EH (cell line): ENCODE measurements at places on chromosomes 2 and 18.

DNA sequence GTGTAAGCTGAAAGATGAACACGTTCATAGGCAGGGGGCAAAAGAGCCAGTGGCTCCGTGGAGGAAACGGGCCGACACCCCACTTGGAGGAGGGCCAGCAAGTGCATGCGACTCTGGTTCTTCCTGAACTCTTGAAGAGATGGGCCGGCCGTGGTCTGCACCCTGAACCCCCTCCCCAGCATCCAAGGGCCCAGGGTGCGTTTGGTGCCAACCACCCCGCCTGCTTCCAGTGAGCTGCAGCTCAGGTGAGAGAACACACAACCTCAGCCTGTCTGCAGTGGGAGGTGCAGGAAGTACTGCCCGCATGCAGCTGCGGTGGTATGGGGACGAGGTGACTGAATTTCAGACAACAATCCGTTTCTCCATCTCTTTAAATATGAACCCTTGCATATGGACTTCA lies 58.9 kb downstream of the ADNP2 start:
- no peak for DNase-seq

DNA sequence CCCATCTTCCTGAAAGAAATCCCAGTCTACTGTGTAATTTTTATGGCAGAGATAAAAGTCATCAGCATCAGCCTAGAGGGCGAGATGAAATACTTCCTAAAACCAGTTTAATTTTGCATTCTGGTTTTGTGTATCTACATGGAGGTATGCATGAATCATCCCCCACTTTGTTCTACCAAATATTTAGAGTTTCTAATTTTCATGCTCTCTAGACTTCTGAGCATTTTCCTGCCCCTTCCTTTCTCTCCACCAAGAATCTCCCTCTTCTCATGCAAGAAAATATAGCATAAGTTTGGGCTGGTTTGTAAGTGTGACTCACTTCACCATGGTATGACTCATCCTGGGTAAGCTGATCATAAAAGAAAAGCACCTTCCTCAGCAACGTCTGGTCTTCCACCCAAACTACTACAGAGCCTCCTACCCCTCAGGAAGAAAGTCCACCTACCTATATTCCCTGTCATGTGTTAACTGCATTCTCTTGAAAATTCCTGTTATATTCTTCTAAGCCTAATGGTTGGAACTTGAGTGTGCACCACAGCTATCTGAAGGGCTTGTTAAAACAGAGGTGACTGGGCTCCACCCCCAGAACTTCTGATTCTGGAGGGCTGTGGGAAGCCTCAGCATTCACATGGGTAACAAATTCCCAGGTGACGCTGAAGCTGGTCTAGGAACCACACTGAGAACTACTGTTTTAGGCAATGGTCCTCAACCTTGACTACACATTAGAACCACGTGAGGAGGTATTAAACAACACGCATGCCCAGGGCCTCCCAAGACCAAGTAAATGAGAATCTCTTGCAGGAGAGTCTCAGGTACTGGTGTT lies 37.4 kb upstream of the RAPGEF4 start:
- peak; percentile 93 for DNase-seq

DNA sequence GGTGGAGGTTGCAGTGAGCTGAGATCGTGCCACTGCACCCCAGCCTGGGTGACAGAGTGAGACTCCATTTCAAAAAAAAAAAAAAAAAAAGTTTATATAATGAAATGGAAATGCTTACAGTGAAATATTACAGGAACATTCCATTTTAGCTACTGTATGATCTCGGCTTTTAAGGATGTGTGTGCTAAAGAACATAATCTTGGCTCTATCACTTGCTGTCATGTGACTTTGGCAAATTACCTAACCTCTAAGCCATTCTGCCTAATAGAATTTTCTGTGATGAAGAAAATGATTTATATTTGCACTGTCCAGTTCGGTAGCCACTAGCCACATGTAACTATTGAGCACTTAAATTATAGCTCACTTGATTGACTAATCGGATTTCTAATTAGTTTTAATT lies 36.3 kb downstream of the SMAD4 start:
- peak; percentile 68 for DNase-seq

DNA sequence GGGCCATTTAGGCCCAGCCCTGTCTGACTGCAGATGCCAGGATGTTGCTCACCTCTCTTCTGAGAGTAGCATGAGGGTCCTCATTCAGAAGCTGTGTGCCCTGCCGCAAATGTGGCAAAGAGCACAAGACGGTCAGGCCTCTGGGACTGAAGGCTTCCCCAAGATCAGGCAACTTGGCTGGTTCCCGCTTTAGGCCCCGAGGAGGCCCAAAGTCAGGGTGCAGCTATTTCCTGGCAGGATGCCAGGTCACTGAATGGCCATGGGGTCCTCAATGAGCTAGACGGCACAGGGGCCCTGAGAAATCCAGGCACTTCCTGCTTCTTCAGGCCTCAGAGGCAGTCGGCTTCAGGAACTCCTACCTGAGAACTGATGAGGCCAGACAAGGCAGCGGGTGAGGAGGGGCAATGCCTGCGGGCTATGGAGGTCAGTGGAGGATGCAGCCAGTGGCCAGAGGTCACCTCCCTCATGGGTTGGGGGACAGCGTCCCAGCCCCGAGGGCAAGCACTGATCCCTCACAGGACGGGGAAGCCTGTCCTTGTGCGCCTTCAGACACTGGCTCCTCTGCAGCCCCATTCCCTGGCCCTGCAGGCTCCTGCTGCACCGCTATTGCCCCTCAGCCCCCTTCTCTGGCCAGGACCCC lies 44.9 kb downstream of the LMAN2L start:
- DNase-seq = no peak

DNA sequence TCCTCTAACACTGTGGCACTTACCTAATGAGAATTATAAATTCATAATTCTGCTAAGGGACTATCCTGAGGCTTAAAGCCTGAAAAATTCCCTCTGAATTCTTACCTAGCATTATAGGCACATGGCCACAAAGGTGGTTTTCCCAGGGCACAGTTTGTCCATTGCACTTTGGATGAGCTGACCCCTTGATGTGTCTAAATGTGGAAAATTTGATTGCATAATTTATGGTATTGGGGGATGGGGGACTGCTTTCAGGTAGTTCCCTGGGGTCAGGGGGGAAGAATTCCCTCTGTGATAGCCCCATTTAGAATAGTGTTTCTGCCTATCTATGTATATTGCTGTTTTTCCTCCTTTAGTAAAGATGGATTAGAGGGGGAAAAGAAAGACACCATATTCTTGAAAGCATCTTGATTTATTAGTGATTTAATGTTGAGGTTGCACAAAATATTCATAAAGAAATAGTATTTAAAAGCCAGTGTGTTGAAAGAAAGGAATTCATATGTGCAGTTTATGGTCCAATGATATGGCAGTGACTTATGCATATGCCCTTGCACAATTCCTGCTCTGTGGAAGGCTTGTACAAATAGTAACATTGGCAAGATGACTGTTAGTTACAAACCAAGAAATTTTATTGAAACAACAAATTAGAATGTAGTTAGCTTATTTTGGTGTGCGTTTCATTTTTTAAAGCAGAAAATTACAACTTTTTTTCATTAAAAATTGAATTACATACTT lies 8.7 kb upstream of the HTR2B start:
- peak; percentile 55 for DNase-seq

DNA sequence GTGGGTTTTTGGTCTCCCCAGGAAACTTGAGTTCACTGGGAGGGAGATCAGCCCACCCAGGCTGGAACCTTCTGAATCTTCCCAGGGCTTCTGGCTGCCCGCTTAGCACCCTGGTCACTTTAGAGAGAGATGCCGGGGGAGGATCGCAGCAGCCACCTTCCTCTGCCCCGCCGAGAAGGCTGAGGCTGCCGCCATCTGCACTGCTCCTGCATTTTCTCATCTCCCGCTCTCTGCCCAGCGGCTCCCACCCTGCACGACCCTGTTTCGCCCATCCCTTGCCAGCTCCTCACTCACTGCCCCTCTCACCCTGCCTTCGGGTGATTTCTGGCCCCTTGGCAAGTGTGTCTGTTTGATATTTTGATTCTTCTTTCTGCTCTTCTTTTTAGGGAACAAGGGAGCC lies 82.6 kb upstream of the ATG16L1 start:
- no peak for DNase-seq

GRCh38 chr2:111626037-111626864 lies 257.7 kb downstream of the ANAPC1 start:
- peak; percentile 41 for DNase-seq

GRCh38 chr2:54417577-54417976 lies 38.5 kb upstream of the SPTBN1 start:
- DNase-seq = no peak

DNA sequence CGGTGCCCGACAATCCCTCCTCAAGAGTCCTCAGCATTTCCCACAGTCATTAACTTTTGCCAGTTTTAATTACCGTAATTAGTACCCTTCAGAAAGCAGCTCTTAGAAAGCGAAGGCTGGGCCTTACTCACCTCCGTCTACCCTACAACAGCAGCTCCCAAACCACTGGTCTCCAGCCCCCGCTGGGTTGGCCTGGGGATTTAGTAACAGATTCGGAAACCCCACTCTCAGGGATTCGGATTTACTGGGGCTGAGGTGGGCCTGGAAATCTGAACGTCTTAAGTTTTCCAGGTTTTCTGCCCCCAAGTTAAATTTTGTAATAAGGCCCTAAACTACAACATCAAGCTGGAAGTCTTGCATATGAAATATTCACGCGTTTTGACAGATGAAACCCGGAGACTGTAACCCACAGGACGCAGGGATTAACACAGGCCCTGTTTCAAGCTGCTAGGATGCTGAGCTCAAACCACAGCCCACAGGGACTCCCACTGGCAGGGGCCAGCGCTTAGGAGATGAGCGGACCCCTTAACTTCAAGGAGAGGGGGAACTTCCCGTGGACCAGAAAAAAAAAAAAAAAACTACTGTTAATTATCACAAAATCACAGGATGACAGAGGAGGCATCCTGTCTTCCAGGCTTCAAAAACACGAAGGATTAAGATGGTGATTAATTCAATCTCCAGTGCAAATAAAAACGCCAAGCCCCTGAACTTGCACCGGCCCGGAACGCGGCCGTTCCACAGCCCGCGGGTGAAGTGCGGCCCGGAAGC lies 985 bp downstream of the ILKAP start:
- DNase-seq = peak; percentile 30

DNA sequence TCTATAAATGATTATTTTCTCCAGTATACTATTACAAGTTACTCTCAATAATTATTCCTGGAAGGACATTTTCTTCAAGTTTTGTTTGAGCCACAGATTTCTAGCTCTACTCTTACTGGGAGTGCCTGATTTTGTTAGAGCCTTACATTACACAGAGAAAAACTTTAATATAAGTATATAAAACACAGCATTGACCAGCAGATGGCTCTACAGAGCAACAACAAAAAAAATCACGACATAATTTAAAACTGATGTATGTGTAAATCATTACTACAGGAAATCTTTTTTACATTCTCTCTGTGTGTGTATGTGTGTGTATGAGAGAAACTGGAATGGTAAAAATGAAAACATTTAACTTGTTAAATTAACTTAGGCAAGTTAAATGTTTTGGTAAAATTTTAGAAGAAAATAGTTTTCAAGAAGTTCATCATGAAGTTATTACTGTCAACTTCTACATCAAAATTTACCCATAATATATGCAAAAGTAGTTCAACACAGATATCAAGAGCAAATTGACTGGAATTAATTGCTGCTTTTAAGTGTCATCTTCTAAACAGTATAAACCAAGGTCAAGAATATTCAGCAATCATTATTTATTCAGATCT lies 103.3 kb downstream of the MDH1 start:
- DNase-seq = peak; percentile 67

DNA sequence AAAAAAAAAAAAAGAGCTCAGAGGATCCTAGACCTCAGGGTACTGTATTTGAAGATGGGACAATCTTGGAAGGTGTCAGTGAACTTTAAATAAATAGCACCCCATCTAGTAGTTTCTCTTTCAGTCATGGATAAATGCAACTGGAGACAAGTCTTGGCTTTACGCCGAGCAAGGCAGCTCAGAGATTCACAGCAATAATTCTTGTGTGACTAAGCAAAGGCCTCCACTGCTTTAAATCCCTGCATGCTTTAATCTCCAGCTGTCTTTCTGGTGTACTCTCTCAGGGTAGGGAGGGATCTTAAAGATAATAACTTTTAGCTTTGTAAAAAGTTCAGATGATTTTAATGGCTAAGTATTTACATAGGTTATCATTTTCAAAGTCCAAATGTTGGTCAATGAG lies 36.3 kb downstream of the NRXN1 start:
- DNase-seq = no peak

DNA sequence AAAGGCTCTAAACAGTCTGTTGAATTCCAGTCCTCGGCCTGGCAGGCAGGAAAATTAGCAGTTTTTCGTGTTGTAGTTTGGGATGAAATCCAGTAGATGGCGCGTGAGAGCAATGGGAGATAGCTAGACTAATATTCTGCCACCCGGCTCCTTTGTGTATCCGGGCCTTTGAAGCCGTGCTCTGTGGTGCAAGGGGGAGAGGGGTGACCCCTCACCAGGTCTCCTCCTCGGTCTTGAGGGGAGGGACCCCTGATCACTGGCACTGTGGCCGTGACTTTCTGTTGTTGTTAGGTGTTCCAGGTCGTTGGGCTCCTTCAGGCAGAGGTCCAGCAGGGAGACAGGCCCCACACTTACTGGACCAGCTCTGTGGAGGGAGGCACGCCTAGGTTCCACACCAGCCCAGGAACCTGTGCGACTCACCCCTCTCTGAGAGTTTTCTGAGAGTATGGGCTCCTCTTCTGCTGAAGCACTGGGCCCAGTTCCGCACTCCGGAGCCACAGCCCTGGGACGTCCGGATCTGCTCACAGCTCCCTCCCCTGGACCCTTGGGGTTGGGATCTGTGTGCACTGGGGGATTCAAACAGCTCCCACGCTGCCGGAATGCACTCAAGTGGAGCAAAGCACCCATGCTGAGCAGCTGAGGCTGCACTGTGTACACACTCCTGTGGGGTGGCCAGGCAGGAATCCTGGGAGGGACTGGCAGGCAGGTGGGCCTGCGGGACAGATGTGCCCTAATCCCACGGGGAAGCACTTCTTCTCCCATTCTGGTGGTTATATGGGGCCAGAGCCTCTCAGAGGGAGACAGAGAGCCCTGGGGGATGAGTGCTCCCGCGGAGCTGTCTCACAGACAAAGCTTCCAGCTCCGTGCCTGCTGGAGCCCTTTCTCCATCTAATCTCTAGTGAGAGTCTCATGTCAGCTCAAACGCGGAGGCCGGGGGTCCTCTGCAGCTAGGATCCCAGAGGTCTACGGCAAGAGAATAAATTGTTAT lies 8.8 kb downstream of the GKN2 start:
- DNase-seq = peak; percentile 75

- DNase-seq = no peak
Measured at GRCh38 chr18:37160038-37160820, 331.3 kb downstream of the KIAA1328 start.

DNA sequence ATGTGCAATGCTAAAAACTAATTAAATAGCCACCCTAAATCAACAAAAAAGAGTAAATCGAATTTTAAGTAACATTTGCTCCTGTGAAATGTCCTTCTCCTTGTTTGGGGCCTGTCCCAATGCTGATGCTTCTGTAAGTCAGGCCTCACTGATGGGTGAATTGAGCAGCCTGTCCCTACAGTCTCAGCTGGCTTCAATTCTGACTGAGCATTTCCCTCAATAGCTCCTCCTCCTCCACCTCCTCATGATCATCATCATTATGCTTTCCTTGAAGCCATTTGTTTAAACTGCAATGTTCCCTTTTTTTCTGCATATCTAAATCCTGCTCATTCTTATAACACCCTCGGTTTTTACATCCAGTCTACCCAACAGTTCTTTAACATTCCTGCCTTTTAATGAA lies 137.2 kb upstream of the CELF4 start:
- no peak for DNase-seq

- peak; percentile 1 for DNase-seq
Measured at GRCh38 chr2:149329068-149329467, 1.3 kb upstream of the LYPD6 start.
